Naive B cell (primary cell): ENCODE measurements at places on chromosomes 11 and 22. TPM values are rescaled to one million over a fixed set of nuclear protein-coding genes. Genes with fewer than 3 reads are reported as not detected.

The MRGPRF gene
- polyA plus RNA-seq: not detected

DNA sequence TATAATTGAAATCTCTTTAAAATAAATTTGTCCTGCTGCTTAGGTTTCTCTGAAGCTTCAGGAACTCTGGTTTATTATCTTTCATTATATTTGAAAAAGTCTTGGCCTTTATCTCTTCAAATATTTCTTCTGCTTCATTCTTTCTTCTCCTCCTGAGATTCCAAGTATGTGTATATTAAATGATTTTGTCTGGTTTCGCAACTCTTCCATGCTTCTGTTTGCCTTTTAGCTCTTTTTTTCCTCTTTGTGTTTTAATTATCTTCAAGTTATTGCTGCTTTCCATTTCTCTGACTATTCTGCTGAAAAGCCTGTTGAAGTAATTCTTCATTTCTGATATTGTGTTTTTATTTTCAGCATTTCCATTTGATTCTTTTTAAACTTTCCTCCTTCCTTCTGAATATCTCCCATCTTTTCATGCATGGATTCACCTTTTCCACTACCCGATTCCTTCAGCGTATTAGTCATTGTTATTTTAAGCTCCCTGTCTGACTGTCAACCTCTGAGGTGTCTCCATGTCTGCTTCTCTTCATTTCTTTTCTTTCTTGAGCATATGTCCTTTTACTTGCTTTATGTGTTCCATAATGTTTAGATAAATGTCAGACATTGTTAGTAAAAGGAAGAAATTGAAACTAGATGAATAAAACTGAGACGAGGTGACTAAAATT, 46.6 kb upstream of the CTSC start:
- no peaks in the 10 kb centered on the region for H3K27me3 ChIP-seq
- H3K36me3 ChIP-seq: no peaks in the 10 kb centered on the region
- DNase-seq: no peak
- no peak overlapping the region for H3K4me3 ChIP-seq
- H3K27ac ChIP-seq: no peak overlapping the region
- no peaks in the 10 kb centered on the region for H3K4me1 ChIP-seq

GRCh38 chr22:16776080-16776479, 49.1 kb downstream of the XKR3 start:
- H3K4me1 ChIP-seq: no peaks in the 10 kb centered on the region
- H3K27ac ChIP-seq: no peak overlapping the region
- H3K4me3 ChIP-seq: no peak overlapping the region
- DNase-seq: no peak

DNA sequence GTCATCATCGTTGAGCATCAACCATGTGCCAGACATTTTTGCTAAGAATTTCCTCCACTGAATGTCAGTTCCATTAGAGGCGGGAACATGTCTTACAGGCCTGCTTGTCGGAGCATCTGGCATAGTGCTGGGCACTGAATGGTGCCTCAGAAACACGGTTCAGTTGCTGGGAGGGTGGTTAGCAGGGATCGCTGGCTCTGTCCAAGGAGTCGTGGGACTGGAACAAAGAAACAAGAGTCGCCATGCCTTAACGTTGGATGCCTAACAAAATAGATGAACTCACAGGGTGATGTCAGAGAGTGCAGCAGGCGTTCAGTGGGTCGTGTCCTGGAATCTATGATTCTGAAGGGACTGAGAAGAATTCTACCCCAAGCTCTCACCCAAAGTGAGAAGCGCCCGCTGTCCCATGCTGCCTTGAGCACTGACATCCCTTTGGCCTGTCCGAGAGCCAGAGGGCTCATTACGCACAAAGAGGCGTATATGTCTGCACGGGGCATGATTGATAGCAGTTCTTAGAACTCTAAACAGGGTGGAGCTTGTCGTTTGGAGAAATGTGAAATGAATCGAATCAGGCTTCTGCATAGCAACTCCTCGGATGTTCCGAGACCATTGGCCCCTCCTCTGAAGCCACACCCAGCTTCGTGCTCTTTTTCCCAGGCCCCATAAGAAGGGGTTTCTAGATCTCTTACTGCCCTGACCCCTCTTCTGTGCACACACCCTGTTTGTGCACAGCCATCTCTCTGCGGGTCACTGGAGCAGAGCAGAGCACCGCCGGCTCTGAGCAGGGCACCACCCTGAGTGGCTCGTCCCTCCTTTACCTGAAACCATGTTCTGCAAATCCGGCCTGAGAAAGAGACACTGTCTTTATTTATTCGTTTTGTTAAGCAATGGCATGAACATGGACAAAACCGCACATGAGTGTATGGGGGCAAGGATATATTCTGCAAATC, 113.1 kb upstream of the B3GAT1 start:
- no peak for DNase-seq
- peaks cover 9% of the 10 kb centered on the region for H3K27me3 ChIP-seq
- H3K36me3 ChIP-seq: no peaks in the 10 kb centered on the region
- H3K4me3 ChIP-seq: no peak overlapping the region

DNA sequence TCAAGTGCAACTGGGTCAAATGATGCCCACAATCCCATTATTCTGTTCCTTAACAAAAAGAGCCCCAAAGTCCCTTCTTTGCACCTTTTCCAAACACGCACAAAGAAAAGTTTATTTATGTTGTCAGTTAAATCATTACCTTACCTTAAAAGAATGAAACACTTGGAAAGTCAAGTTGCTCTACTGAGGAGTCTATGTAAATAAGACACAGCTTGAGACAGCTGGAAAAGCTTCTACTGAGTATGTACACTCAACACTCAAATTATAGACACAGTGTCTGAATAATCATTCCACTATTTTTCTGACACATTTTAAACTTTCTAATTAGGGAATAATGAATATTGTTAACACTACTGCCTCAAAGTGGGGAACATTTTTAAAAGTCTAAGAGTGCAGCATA, 21.6 kb upstream of the PHLDA2 start:
- H3K27ac ChIP-seq: no peak overlapping the region
- peaks cover 18% of the 10 kb centered on the region for H3K36me3 ChIP-seq
- H3K4me1 ChIP-seq: peaks cover 5% of the 10 kb centered on the region
- no peak overlapping the region for H3K4me3 ChIP-seq
- no peaks in the 10 kb centered on the region for H3K27me3 ChIP-seq

The KLHL35 gene
- polyA plus RNA-seq: not detected

GRCh38 chr11:123484448-123484847, 54.4 kb downstream of the GRAMD1B start:
- peaks cover 12% of the 10 kb centered on the region for H3K27me3 ChIP-seq
- H3K27ac ChIP-seq: no peak overlapping the region
- H3K4me1 ChIP-seq: peaks cover 20% of the 10 kb centered on the region
- no peak overlapping the region for H3K4me3 ChIP-seq

DNA sequence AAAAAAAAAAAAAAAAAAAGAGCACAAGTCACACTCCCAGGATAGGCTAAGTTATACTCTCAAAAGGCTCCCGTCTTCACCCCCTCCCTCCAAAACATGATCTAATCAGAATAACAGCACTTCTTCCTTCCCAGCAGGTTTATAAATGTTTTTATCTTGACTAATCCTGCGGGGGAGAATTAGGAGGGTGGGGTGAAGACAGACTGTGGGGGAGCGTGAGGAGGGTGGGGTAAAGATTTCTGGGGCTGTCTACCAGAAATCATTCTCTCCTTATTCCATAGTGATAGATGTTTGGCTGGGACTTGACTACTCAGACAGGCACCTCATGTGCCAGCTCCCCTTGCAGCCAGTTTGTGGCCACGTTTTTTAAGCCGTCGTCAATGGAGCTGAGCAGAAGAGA, 17.0 kb downstream of the KCNE3 start:
- no peaks in the 10 kb centered on the region for H3K36me3 ChIP-seq
- DNase-seq: no peak
- no peak overlapping the region for H3K4me3 ChIP-seq
- peaks cover 4% of the 10 kb centered on the region for H3K4me1 ChIP-seq
- H3K27me3 ChIP-seq: peaks cover 6% of the 10 kb centered on the region
- no peak overlapping the region for H3K27ac ChIP-seq

- no peak for DNase-seq
- H3K27me3 ChIP-seq: peaks cover 16% of the 10 kb centered on the region
- H3K4me3 ChIP-seq: no peak overlapping the region
- H3K27ac ChIP-seq: no peak overlapping the region
- no peaks in the 10 kb centered on the region for H3K36me3 ChIP-seq
Measured at GRCh38 chr22:48445113-48445827, 1382.4 kb downstream of the BRD1 start.

The CDC42BPG gene
- 0.41 TPM for polyA plus RNA-seq

The EIF4ENIF1 gene
- 9.1 TPM for polyA plus RNA-seq

The RIMBP3C gene
- not detected for polyA plus RNA-seq

- no peaks in the 10 kb centered on the region for H3K36me3 ChIP-seq
- peak overlapping the region; percentile 95 for H3K4me3 ChIP-seq
- H3K27ac ChIP-seq: no peak overlapping the region
- H3K27me3 ChIP-seq: peaks cover 21% of the 10 kb centered on the region
Measured at GRCh38 chr11:17014833-17015626, 816 bp upstream of the PLEKHA7 start.

DNA sequence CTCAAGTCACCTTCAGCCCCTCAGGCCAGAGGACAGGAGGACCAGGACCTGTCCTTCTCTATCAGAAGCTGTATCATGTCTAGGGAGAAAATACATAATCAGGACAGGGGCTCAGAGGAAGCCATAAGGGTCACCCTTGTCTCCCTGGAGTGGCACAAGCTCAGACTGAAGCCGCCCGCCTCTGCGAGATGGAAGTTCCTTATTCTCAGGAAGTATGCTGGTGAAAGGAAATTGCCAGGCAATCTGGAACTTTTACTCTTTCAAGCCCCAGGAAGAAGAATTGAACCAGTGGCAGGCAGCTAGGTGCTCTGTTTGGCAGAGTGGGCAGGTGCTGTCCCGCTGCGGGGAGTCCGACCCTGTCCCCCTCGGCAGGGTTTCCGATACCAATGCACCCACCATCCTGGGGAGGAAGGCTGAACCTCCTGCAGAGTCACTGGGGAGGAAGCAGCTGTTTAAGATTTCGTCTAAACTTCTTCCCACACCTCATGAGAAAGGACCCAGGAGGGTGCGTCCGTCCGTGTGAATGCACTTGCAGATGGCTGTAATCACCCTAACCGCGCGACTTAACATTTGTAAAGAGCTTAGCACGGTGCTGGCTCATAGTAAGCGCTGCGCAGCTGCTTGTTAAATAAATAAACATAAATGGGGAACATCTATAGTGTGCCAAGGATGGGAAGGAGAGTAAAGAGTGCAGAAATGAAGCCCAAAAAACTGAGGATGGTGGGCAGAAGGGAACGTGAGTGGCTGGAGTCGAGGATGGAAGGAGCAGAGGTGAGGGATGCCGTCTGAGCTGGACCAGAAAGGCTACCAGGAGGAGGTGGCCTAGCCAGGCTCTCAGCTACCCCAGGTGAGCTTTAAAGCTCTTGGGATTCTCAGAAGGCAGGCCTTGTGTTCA, 5.0 kb upstream of the ANO1 start:
- peaks cover 79% of the 10 kb centered on the region for H3K27me3 ChIP-seq
- H3K4me1 ChIP-seq: peaks cover 12% of the 10 kb centered on the region
- H3K4me3 ChIP-seq: no peak overlapping the region

DNA sequence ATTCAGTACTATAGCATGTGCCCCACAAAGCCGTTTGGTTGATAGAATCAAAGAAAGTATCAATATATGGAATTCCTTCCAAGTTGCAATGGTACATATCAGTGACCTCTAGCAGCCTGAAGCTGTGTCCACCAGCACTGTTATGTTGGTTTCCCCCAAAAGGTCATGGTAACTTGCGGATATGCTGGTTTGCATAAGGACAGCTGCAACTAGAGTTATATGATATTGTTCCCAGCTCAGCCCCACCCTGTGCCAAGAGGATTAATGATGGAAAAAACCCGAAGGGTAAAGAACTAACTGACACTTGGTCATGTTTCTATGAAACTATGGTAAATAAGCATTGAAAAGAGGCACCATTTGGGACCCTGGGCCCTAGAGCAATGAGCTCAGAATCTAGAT, 93.5 kb downstream of the PDHX start:
- peaks cover 30% of the 10 kb centered on the region for H3K4me1 ChIP-seq
- H3K36me3 ChIP-seq: no peaks in the 10 kb centered on the region
- H3K27me3 ChIP-seq: no peaks in the 10 kb centered on the region

The ESAM gene
- 18.2 TPM for polyA plus RNA-seq

- peaks cover 12% of the 10 kb centered on the region for H3K27me3 ChIP-seq
- H3K4me1 ChIP-seq: no peaks in the 10 kb centered on the region
- no peak overlapping the region for H3K4me3 ChIP-seq
- DNase-seq: no peak
- no peak overlapping the region for H3K27ac ChIP-seq
Measured at GRCh38 chr11:115765803-115766239, 261.6 kb upstream of the CADM1 start.

- no peak for DNase-seq
- H3K36me3 ChIP-seq: no peaks in the 10 kb centered on the region
- peaks cover 33% of the 10 kb centered on the region for H3K27me3 ChIP-seq
- no peak overlapping the region for H3K4me3 ChIP-seq
Measured at GRCh38 chr11:8719211-8719649, 36.6 kb downstream of the RPL27A start.

The OR8D1 gene
- polyA plus RNA-seq: not detected

The SCGB1A1 gene
- polyA plus RNA-seq: not detected

The ZNRF3 gene
- polyA plus RNA-seq: not detected

- DNase-seq: no peak
- H3K4me1 ChIP-seq: peaks cover 38% of the 10 kb centered on the region
- no peaks in the 10 kb centered on the region for H3K27me3 ChIP-seq
- H3K4me3 ChIP-seq: no peak overlapping the region
Measured at GRCh38 chr11:63532799-63533475, 3.7 kb upstream of the PLAAT4 start.

DNA sequence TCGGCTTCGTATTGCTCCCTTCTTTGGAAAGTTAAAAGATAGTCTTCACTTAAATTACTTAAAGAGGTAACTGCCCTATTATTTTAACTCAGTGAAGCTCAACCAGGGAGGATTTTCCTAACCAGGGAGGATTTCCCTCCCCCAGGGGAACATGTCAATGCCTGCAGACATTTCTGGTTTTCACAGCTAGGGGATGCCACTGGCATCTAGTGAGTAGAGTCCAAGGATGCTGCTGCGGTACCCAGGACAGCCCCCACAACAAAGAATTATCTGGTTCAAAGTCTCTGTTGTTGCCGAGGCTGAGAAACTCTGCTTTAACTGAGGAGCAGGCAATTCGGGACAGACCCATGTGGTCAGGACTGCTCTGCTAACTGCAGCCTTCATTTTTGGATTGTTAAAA, 82.2 kb downstream of the DEPDC5 start:
- DNase-seq: no peak
- H3K27ac ChIP-seq: no peak overlapping the region
- no peaks in the 10 kb centered on the region for H3K27me3 ChIP-seq
- peaks cover 41% of the 10 kb centered on the region for H3K36me3 ChIP-seq
- H3K4me1 ChIP-seq: no peaks in the 10 kb centered on the region

- no peaks in the 10 kb centered on the region for H3K4me1 ChIP-seq
- no peaks in the 10 kb centered on the region for H3K36me3 ChIP-seq
- no peak for DNase-seq
- H3K4me3 ChIP-seq: no peak overlapping the region
Measured at GRCh38 chr11:16242806-16243205, 113.5 kb downstream of the SOX6 start.
